ENCODE measurements at places on chromosomes 13 and 19.

GRCh38 chr19:35162471-35163326 lies 8.2 kb downstream of the FXYD5 start:
- DNase-seq = no peak

GRCh38 chr13:97976610-97977521 lies 23.4 kb downstream of the IPO5 start:
- no peak for DNase-seq

DNA sequence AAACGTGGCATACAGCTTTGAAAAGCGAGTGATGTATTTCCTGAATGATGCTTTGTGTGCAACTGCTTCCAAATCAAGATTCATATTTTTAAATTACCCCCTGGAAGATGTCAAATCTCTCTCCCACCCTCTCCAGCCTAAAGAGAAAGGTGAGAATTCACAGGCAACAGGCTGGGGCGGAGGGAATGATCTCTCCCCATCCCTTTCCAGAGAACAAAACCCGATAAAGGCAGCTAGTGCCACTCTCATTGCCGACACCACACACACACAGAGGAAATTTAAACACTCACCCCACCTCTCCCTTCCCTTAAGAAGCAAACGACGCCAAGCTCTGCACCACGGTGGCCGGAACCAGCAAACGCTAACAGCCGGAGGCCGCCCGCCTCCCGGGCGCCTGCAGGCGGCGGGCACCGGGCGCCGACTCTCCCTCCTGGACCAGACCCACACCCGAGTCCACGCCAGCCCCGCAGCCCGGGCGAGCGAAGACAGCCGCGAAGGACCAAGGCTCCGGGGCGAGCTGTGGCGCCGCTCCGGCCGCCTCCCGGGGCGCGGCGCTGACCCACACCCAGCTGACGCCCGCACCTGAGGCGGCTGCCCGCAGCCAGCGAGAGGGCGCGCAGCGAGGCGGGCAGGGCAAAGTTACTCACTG lies 477 bp downstream of the LNX2 start:
- DNase-seq = peak; percentile 25

DNA sequence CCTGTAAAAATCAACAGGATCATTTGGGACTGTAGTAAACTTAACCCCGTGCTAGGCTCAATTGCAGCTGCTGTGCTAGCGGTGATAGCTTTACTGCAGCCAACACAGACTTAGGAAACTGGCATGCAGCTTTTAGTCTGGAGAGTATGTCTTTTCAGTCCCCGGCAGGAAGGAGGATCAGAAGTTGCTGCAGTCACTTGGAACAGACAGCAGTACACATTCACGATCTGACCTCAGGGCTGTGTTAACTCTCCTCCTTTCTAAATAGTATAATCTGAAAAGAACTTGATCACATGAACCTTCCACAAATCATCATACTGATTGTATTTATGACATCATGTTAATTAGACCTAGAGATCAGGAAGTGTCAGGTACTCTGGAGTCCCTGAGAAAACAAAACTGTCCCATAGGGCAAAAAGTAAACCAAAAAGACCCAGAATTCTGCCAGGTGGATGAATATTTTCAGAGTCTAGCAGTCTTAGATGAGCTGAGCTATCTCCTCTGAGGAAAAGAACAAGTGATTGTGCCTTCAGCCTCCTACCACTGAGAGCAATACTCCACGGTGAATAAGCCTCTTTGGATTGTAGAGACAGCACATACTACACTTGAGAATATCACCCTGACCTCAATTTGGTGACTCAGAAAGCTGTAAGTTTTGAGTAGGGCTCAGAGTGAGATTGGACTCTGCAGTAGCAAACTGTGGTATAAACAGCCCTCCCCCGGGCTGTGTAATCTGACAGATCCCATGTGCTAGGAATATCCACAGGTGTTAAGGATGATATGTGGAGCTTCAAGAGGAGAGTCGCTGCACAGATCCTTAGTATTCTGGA lies 181.0 kb upstream of the GPR12 start:
- DNase-seq = no peak

DNA sequence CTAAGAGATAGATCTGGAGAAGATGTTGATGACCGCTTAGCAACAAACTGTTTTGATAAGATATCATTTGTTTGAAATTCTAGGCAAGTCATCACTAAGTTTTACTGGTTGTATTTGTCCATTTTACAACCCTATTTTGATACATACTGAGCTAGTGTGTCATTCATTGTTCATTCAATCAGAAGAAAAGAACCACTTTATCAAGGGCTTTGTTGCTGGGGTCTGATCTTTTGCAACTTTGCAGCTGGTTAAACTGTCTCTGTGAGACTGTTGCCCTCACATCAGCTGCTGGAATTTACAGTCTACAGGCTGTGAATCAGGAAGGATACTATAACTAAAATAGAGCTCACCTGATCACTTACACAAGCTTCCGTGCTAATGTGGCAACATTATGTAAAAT lies 290.5 kb downstream of the RFC3 start:
- no peak for DNase-seq

GRCh38 chr19:33333642-33334041 lies 31.3 kb upstream of the CEBPA start:
- DNase-seq = no peak

- no peak for DNase-seq
Measured at GRCh38 chr13:92994056-92994455, 232.6 kb upstream of the GPC6 start.

GRCh38 chr13:32737679-32738078 lies 151.4 kb downstream of the PDS5B start:
- no peak for DNase-seq

DNA sequence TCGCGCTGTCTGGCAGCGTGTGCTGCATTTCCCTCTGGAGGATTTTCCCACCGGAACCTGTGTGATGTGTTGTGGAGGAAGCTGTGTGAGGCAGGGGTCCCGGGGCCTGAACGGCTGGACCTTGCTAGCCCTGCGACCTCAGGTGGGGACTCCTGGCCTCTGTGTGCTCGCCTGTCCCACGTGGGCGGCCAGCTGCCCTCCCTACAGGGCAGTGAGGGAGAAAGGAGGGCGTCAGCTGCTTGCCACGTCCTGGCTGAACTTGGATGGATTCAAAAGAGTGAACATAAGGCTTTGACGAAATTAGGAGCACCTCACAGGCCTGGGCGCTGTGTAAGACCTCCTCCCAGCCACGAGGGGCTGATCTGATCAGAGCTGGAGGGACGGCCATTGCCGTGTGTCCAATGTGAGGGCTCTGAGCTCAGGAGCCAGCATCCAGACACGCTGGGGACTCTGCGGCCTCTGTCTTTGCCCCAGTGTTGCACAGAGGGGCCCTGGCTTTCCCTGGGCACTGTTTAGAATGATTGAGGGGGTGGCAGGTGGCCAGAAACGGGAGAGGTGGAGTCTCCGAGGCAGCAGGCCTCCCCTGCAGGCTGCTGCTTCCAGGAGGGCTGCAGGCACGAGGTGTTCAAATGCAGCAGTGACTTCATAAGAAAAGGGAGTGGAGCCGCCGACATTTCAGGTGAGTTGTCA lies 13.0 kb downstream of the TFDP1 start:
- DNase-seq = no peak

- no peak for DNase-seq
Measured at GRCh38 chr13:109665240-109665639, 121.1 kb downstream of the IRS2 start.

DNA sequence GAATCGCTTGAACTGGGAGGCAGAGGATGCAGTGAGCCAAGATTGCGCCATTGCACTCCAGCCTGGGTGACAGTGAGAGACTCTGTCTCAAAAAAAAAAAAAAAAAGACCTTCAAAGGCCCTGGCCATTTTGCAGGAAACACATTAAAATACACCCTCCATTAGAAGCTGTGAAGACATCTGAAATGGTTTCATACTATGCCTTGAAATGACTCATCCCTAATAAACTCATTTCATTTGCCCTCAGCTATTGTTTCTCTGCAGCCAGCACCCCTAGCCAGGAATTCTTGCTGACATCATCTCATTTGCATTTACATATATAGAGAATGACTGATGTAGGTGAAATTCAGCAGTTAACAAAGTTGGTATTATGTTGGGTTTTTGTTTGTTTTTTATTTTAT lies 8.7 kb downstream of the EML2 start:
- no peak for DNase-seq

DNA sequence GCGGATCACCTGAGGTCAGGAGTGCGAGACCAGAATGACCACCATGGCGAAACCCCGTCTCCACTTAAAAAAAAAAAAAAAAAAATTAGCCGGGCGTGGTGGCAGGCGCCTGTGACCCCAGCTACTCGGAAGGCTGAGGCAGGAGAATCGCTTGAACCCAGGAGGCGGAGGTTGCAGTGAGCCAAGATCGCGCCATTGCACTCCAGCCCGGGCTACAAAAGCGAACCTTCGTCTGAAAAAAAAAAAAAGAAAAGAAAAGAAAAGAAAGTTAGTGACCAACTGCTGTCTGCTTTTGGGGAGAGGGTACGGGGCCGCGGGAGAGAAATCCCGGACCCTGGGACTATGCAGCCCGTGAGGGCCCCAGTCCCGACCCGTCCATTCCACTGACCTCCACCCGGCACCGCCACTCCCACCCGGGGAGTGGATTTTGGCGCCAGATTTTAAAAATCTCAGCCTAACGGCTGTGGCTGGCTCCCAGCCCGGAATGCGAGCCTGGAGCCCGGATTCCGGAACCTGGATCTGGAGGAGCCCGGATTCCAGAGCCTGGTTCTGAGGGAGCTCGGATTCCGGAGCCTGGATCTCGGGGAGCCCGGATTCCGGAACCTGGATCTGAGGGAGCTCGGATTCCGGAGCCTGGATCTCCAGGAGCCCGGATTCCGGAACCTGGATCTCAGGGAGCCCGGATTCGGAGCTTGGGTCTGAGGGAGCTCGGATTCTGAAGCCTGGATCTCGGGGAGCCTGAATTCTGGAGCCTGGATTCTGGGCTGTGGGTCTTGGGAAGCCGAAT lies 6.1 kb upstream of the LMNB2 start:
- no peak for DNase-seq

DNA sequence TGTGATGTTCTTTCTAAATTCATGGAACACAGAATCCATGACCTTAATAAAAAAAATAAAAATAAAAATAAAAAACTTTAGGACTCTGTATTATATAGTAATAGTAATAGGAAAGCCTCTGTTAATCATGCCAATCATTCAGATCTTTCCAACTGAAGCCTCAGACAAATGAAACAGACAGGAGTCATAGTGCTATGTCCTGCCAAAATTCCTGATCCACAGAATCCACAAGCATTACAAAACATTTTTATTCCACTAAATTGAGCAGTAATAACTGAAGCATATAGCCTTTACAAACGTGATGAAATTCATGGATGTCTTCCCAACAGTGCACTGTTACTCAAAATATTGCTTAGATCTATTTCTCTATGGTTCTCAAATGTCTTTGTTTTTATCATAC lies 820.6 kb upstream of the PCDH9 start:
- no peak for DNase-seq

DNA sequence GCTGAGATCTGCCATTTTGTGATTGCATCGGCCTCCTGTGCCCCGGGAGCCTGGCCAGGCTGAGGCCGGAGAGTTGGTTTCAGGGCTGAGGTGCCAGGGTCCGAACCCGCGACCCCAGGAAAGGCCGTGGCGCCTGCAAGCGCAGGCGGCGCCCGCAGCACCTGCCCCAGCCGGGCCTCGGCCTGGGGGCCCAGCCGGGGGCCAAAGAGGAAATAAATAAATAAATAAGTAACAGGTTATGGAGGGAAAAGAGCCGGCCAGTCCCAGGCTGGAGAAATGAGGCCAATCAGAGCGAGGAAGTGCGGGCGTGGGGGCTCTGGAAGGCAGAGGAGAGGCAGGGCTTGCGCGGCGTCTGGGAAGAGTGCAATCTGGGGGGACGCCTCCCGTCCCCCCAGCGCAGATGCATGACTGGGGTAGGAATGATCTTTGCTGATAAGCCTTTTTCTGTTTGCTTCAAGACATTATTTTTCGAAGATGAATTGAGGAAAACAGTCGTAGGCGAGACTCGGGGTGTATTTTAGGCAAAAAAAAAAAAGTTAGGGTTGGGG lies 145.6 kb upstream of the ZNF536 start:
- DNase-seq = no peak

DNA sequence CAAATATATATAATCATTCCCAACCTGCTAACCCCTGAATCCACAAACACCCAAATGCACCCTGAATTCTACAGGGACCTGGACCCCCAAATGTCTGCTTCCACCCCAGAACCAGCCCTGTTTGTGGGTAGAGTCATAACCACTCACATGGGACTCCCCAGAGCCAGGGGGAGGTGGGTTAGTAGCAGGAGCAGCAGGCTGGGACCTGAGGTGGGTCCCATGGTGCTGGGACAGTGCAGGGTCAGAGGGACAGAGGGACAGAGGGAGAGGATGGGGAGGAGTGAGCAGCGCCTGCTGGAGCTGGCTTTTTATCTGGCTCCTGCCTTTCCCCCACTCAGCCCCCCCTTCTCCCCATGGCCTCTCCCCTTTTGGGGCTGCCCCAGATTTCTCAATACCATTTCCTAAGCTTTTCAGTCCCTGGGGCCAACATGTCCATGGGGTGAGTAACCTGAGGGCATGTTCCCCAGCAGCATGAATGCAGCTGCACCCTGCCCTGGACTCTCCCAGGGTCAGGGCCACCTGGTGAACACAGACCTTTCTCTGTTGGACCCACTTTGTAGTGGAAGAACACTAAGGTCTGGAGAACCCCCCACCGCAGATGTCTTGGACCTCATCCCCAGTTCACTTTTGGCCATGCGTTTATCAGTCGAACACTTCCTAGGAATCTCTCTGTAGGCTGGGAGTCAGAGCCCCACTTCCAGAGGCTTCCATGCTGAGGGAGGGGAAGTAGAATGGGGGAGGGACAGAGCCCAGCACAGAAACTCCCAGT lies at the start of gene C3:
Gene C3 (minus strand): TSS at position 282 of the 769 bp plus-strand sequence. CDS start 61 bp downstream, at position 221.
- DNase-seq = no peak

- no peak for DNase-seq
Measured at GRCh38 chr13:72403396-72404010, 323.9 kb downstream of the MZT1 start.

GRCh38 chr19:934865-935479 lies 9.1 kb downstream of the ARID3A start:
- DNase-seq = no peak

DNA sequence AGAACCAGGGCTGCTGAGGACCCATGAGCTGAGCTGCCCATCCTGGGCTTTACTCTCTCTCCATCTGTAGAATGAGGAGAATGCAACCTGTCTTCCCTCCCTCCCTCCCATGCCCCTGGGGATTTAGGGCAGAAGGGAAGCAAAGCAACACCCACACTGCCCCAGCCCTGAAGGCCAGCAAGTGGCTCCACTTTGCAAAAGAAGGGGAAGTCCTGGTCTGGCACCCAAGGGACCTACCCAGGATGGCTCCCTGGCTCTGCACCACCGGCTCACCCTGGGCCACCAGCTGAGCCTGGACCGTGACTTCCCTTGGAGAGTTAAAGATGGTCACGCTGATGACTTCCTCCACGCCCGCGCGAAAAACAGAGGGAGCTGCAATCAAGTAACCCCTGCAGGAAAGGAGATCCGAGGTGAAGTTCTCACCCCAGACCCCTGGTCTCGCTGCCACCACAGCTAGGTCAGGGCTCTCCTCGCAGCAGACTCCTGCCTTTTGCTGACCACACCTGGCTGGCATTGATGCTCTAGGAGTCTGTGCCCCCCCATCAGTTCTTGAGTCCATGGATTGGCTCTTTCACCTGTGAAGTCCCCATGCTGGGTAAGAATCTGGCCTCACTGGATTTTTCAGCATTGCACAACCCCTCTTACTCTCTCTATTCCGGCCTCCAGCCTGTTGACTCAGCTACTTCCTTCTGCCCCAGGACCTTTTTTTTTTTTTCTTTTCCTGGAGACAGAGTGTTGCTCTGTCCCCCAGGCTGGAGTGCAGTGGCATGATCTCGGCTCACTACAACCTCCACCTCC lies 4.6 kb downstream of the CPAMD8 start:
- peak; percentile 29 for DNase-seq

GRCh38 chr19:6925386-6925785 lies 38.0 kb downstream of the ADGRE1 start:
- no peak for DNase-seq

- no peak for DNase-seq
Measured at GRCh38 chr13:82636119-82636518, 1246.2 kb downstream of the SLITRK1 start.

- DNase-seq = no peak
Measured at GRCh38 chr19:17734146-17734545, 14.9 kb downstream of the MAP1S start.

Measured in CD8-positive, alpha-beta T cell (primary cell).